ENCODE measurements at places on chromosomes 6 and 20.

GRCh38 chr6:45522486-45522885 lies 144.8 kb upstream of the SUPT3H start:
- no peak for DNase-seq

DNA sequence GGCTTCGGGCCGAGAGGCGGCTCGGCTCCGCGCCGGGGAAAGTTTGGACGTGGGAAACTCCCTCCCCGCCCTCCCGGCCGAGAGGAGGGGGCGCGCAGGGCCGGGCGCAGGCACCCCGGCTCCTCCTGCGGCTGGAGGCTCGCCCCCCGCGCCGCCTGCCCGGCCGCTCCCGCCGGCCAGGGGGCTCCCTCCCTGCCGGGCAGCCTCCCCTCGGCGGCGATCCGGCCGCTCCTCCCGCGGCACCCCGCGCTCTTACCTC lies 370 bp downstream of the CDH22 start:
- no peak for DNase-seq

- DNase-seq = no peak
Observed at GRCh38 chr6:135114355-135115145, 59.9 kb upstream of the HBS1L start.

DNA sequence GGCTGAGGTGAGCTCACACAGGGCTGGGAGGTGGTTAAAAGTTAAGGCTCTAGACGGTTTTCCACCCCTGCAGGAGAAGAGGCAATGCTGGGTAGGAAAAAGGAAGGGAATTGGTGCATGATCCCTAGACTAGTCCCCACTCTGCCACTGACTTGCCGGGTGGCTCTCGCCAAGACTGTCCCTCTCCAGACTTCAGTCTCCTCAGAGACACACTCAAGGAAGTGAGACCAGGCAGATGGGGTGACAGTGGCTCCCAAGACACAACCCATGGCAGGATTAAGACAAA lies 13.1 kb downstream of the C20orf96 start:
- DNase-seq = no peak

DNA sequence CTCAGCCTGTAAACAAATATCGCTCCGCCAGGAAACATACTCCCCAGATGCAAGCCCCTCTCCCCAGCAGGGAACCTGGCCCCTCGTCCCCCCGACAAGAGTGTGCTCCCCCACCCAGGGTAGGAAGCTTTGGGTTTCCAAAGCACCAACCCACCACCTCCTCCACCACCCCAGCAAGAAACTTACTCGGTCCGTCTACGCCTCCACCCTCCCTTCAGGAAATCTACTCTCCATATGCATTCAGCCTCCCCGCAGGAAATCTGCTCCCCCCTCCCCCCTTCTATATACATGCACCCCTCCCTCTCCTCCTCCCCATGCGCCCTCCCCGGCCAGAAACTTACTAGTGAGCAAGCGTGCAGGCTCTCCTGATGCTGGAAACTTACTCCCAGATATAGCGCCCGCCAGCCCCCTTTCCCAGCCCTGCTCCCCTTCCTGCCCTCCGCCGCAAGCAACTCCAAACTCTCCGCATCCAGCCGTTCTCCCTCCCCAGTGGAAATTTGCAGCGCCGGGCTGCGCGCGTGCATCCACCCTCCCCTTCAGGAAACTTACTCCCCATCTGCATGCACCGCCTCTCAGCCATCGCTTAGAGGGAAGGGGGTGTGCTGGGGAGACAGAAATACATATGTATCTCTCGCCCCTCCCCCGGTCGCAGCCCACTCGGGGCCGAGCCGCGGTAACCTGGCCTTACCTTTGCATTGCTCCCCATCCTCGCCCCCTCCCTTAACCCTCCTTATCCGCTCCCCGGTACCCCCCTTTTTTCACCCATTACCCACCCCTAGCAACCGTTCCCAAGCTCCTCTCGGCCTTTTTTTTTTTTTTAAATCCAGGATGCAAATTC lies at the start of gene TRERF1:
Gene TRERF1, minus strand, starts transcription at position 594 of the 838 bp plus-strand sequence. CDS start 182,336 bp downstream, outside the sequence.
- peak; percentile 68 for DNase-seq

- DNase-seq = no peak
Observed at GRCh38 chr6:139378882-139379341, 4.5 kb upstream of the CITED2 start.

GRCh38 chr6:152209211-152209610 lies 401.7 kb downstream of the ESR1 start:
- no peak for DNase-seq

- DNase-seq = no peak
Observed at GRCh38 chr6:121285041-121285440, 49.2 kb downstream of the TBC1D32 start.

- DNase-seq = no peak
Observed at GRCh38 chr20:16662467-16662866, 67.4 kb upstream of the SNRPB2 start.

DNA sequence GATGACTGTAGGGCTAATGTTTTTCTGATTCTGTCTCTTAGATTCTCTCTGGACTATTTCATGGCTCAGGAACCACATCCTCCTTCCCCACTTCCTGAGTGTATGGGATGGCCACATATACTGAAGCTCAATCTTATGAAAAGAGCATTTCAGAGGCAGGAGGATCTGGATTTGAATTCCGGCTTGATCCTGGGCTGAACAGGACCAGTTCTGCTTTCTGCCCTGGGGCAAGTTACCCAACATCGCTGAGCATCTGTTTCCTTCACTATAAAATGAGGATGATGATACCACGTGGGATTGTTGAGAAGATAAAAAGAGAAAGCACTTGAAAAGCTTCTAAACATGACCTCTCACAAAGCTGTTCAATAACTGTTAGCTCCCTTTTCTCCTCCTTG lies 168.4 kb upstream of the TNFAIP3 start:
- DNase-seq = peak; percentile 36

- peak; percentile 45 for DNase-seq
Observed at GRCh38 chr20:12966468-12967085, 42.2 kb upstream of the SPTLC3 start.

GRCh38 chr6:37653933-37654565 lies 43.6 kb downstream of the MDGA1 start:
- no peak for DNase-seq

DNA sequence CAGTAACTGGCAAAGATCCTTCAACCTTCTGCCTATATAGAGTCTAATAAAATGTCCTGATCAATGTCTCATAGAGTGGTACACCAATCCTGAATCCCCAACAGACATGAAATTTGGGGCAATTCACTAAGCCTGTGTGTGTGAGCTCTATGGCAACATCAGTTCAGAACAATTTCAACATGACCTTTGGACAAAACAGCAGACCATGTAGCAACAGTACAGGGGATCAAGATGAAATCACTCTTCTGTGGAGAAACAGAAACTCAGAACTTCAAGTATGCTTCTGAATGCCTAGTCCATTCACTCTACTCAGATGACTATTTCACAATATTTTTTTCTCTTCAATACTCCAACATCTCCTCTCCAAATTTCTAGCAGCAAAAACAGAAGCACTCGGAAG lies 49.1 kb upstream of the OPRM1 start:
- DNase-seq = no peak

DNA sequence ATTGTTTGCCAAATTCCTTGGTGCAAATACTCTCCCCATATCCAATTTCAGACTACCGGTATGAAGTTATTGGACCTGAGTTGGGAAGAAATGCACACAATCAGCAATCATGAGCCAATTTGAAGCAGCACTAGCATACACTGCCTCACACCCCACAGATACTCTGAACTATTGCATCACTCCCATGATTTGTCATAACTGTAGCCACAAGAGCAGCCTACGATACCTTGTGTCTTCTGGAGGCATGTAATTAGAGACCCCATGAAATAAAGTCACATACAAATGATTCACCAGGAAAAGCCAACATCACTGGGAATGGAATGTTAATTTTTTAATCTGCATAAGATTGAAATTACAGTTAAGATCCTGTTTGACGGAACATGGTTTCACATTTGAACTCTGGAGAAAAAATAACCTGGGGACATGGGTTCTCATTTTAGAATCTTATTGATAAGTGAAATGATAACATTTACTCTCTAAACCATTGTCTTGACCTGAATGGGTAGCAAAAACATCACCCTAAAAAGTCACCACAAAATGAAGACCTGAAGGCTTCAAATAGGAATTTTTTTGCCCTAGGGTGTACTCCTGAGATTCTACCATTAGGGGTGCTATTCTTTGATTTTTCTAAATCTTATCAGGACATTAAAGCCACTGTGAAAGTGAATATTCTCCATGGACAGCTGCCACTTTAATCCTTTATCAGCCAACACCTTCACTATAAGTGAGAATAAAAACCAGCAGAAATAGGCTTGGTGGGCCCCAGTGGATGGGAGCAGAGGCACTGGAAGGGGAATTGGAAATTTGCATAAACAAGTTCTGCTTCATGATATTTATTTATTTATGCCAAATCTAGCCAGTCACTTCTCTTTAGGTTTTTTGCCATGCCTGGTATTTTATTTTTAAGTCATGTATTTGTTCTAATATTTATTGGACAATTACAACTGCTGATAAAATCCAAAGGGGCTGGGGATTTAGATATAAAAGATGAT lies 34.5 kb upstream of the HBS1L start:
- no peak for DNase-seq

DNA sequence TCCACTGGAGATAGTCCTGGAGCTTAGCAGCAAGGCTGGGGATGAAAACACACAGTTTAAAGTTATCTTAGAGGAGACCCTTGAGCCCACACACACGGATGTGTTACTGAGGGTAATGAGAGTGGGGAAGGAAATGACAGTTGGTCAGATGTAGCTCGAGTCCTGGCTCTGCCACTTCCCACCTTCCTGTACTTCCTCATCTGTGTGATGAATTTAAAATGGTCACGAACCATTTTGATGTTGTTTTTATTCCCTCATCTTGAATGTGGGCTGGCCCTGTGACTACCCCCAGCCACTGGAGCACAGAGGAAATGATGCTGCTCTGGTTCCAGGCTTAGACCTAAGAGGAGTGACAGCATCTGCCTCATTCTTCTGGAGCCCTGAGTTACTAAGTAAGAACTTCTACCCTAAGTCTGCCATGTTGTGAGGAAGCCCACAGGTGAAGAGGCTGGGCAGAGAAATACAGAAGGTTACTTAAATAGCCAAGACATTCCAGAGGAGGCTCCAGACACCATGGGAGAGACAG lies 141.2 kb downstream of the NRN1 start:
- DNase-seq = no peak

- no peak for DNase-seq
Observed at GRCh38 chr6:105045526-105045925, 88.6 kb downstream of the LIN28B start.

DNA sequence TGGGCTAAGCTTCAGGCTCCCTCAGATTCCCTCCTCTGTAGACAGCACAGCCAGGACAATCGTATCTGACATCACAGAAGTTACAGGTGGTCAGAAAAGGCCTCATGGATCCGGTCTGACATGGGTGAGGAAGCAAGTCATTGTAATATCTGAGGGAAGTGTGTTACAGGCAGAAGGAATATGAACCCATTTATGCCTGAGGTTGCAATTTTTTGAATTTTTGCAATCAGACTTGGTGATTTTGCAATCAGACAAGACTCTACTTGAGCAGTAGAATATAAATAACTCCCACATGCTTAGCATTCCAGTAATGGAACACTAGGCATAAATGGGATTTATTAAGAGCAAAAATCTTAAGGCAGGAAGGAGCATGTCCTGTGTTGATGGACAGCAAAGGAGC lies 52.1 kb downstream of the CBLN4 start:
- no peak for DNase-seq

GRCh38 chr6:158517581-158517980 lies 42.3 kb upstream of the TMEM181 start:
- no peak for DNase-seq

DNA sequence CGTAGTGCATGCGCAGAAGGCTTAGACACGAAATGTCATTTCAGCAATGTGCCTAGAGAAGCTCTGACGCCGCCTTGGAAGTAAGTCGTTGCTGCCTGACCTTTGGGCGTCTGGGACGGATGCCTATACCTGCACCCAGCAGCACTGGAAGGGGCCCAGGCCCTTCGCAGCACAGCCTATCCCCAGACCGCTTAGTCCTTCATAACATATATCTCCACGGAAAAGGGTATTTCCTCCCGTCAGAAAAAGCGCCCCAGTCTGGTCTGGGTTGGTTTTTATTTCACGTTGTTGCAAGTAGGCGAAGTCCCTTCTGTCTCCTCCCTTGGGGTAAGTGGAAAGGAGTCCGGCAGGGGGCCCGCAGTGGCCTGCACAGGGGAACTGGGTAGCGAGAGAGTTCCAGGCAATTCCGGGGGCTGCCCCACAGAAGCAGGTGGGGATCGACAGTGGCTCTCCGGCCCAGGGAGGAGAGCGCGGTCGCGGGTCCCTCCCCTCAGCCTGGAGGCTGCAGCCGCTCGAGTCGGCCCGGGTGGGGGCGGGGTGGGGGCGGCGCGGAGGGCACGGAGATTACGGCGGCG lies 559 bp upstream of the EYA4 start:
- no peak for DNase-seq

GRCh38 chr6:16358531-16359138 lies 120.2 kb downstream of the GMPR start:
- no peak for DNase-seq

- DNase-seq = no peak
Observed at GRCh38 chr6:43948527-43949485, 178.4 kb downstream of the MRPL14 start.

- no peak for DNase-seq
Observed at GRCh38 chr6:16092990-16093389, 35.9 kb upstream of the MYLIP start.

DNA sequence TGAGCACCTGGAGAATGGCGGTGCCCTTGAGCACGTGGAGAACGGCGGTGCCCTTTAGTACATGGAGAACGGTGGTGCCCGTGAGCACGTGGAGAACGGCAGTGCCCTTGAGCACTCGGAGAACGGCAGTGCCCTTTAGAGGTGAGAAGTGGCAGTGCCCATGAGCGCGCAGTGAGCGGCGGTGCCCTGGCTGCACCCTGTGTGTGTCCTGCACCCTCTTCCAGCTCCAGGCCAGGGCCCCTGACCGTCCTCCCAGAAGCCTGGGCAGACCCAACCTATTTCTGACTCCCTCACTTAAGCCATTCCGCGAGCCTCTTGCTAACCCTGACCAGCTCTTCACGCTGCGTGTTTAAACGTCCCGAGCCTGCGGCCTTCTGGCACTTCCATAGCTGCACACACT lies 151.3 kb downstream of the DLL1 start:
- DNase-seq = no peak

- no peak for DNase-seq
Observed at GRCh38 chr6:6634735-6635075, 46.2 kb downstream of the LY86 start.

DNA sequence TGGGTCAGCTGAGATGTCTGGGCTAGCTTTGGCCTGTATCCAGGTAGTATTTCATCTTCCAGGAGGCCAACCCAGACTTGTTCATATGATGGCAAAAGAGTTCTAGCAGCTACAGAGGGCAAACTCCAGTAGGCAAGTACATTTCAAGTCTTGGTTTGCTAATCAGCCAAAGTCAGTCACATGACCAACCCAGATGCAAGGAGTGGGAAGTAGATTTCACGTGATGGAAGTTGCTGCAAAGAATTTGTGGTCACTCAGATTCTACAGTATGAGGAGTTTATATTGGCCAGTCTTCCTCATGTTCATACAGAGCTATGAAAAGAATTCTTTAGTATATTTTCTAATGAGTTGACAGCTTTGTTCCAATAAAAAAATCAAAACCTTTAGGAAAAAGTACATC lies 101.8 kb downstream of the PHACTR1 start:
- DNase-seq = no peak

GRCh38 chr6:127118298-127119101 lies at the start of gene RSPO3:
Gene RSPO3, plus strand, starts transcription at chr6:127118671. Its CDS starts 522 bp downstream, at chr6:127119193.
- no peak for DNase-seq

- DNase-seq = no peak
Observed at GRCh38 chr6:45655745-45656476, 278.2 kb upstream of the SUPT3H start.

- peak; percentile 19 for DNase-seq
Observed at GRCh38 chr20:51884561-51884960, 82.2 kb upstream of the SALL4 start.

GRCh38 chr6:155850408-155850841 lies 394.8 kb upstream of the NOX3 start:
- no peak for DNase-seq

GRCh38 chr6:89339565-89339964 lies 13.0 kb downstream of the UBE2J1 start:
- DNase-seq = no peak

Measured in putamen (tissue), 1 donor.